ENCODE measurements at places on chromosomes 4 and X.

GRCh38 chr4:83261307-83261706 lies 23.3 kb downstream of the COQ2 start:
- DNase-seq = no peak

DNA sequence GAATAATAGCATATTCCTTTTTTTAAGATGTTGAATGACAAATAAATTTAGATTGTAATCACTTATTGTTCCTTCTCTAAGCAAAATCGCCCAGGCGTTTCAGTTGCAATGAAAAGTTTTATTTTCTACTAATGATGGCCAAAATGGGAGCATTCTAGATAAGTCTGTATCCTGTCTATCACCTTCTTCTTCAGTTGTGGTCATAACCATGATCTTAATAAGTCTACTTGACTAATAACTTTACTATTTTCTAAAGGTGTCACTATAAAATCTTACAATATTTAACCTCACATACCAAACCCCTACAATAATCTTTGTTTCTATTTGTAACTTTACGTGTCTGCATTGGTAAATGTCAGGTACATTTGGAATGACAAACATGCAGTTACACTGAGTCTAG lies 723.7 kb upstream of the MAGEB2 start:
- DNase-seq = no peak

- no peak for DNase-seq
Observed at GRCh38 chr4:152009031-152009670, 248.3 kb upstream of the GATB start.

GRCh38 chr4:123345137-123345934 lies 51.3 kb upstream of the SPRY1 start:
- no peak for DNase-seq

GRCh38 chr4:16023776-16024408 lies 59.9 kb downstream of the PROM1 start:
- DNase-seq = no peak

DNA sequence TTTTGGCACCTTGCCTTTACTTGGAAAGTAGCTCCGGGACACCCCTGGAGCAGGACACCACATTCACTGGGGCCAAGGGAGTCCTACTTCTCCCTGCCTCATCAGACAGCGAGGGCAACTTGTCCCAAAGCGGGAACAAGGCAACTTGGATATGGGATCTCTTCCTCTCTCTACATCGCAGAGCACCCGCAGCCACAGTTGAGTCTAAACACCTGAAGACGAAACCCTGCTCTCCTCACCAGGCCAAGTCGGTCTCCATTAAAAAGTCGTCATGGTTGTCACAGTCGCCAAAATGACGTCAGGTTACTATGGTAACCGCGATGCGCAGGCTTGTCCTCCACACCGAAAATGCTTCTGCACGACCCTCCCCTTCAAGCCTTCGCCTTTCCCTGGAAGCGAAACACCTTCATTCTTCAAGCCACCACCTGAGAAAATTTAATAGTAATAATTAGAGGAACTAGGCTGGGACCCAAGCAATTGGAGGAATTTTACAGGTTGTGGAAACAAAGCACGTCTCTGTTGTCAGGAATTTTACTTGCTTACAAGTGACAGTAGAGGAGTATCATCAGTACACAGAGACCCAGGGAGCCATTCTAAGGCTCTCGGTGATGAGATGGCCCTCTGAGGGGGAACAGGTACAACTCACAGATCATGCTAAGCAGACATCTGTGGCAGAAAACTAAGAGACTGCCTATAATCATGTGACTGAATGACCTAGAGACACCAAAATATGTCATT lies 30.5 kb upstream of the TCEAL4 start:
- peak; percentile 37 for DNase-seq

DNA sequence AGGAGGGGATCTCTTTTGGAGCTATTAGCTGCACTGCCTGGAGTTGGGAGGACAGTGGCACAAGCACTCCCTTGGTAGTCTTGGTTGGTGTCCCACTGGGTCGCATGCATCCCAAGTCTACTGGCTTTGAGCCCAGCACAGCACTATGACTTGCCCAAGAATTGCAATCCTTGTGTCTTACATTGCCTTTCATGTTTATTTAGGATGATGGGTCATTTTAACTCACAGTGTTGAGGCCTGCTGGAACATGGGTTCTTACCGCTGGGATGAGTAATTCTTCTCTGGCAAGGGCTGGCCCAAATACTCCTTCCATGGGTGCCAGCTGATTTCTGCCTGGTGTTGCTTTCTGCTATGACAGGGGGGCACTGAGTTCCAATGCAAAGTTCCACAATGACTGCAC lies 185.5 kb downstream of the TEX13C start:
- DNase-seq = no peak

GRCh38 chr4:85747882-85748491 lies 273.0 kb downstream of the ARHGAP24 start:
- peak; percentile 39 for DNase-seq

DNA sequence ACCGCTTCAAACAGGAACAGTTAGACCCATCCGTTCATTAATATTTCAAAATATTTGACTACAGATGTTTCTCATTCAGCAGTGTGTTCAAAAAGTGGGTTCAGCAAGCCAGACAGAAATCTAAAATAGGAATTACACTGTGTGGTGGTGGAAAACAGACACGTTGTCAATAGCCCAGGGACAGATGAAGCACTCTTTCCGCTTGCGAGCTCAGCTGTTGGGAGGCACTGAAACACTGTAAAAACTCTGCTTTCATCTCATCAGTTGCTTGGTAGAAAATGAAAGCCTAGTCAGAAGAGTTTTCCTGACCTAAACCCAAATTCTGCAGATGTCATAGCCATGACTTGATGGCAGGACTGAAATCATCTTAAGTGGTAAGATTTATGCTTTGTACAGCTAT lies 38.5 kb downstream of the LRP2BP start:
- DNase-seq = no peak

GRCh38 chr4:38415682-38416081 lies 248.3 kb upstream of the KLF3 start:
- no peak for DNase-seq

DNA sequence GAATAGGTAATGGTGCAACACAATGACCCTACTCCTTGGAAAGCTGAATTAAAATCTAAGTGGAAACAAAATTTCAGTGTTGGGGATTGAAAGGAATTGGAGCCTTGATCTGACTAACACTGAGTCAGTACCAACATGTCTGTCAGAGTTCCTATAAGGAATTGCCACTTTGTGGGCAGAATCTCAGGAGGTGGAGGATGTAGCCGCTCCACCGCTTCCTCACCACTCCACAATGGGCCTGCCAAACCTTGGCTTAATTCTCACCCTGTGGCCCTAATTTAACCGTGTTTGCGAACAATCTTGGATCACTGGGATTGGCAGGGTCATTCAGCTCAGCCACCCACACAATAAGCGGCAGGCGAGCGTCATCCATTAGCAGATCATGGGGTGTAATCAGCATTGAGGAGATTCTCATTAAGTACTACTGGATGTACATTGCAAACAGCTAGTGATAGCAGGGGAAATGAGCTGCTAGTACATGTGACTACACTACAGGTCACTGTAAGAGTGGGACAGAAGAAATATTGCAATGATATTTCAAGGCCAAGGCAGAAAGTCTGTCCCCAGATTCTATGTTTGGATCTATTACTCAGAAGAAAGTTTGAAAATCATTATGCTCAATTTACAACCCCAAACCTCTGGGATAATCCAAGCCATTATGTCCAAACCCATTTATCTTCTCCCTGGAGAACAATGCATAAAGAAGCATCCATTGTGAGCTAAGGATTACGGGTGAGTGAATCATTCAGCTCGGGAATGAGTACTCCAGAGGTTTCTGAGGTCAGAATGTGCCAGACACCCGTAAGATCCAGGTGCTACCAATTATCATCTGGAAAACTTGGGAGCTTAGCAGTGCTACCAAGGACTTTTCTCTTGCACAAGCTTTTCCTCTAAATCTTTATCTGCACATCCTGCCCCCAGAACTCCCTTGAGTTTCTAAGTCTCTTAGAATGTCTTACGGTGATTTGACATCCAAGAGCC lies 5.8 kb downstream of the SRPX start:
- no peak for DNase-seq

DNA sequence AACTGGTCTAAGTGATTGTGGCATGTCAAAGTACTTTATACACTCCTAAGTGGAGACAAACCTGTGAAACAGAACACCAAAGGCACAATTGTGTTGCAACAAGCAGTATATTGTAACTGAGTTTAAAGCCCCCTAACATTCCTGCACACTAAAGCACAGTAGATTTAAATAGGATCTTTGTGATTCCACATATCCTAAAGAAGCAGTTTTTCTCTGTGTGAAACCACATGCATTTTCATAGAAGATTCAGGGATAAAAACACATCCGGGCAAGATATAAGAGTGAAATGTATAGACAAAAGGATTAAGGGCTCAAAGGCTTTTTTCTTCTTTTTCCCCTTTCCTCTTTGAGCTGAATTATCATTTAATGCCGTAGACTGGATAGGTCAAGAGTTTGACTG lies 82.2 kb downstream of the ANK2 start:
- DNase-seq = no peak

DNA sequence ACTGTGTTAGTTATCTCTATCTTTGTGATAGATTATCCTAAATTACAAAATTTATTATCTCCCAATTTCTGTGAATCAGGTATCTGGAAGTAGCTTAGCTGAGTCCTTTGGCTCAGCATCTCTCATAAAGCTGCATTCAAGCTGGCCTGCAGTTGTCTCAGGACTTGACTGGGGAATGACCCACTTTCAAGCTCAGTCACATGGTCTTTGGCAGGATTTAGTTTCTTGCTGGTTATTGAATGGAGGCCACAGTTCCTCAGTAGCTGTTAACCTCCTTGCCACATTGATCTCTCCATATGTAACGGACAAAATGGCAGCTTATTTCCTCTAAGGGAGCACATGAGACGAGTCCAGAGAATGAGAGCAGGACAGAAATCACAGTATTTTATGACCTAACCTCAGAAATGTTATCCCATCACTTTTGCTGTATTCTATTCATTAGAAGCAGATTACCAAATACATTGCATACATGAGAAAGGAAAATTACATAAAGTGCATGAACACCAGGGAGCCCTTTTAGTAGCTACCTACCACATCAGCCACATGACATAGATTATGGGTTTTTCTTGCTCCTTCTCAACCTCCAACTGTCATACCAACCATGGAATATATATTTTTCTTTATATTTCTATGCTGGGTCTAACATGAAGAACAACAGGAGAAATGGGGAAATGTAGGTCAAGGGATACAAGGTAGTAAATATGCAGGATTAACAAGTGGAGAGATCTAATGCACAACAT lies 730.1 kb downstream of the CCSER1 start:
- no peak for DNase-seq

DNA sequence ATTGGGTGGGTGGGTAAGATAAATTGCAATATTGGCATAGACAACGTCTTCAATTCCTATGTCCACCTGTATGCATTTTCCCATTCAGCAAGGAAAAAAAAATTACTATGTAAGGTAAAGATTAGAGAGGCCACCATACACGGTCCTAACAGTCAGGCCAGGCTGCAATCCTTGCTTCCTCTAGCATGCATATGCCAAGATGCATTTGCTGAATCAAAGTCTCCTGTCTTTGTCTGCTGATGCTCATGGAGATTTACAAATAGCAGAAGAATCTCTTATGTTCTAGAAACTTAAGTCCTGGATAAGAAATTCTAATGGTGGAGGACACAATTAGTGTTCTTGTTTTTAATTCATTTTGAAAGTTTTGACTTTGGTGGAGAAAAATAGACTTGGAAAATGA lies 206.8 kb downstream of the PDGFC start:
- no peak for DNase-seq

DNA sequence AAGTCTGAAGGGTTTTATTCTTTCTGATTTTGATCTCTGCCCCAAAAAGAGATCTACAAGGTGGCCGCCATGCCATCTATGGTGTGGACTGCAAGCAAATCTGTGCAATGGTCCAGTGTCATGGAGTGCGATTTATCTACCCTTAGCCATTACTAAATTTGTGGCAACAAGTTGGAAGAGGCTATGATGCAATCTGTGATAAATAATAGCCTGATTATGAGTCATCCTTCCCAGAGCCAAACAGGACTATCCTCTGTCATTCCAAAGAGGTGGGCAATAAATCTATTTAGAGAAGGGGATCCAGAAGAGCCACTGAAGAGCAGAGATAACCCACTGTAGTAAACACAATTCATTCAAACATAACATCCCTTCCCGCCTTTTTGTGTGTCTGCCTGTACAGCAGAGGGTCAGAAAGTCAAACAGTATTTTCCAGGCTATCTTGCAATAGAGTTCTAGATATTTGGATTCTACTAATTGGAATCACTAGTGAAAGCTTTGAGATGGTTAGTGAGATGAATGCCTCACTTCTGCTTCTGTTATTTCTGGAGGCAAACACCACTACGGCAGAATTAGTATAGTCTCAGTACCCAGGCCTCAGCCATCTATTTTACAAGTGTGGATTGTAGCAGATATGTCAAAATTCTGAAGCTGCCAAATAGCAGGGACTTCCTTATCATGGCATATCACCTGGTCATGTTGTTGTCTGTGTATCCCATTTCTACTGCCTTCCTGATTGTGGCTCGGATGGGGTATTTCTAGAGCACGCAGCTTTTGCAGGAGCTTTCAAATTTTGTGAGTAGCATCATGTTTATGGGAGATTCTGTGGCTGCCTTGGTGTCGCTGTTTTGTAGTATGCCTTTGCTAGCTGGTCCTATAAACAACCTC lies 192.0 kb downstream of the SMIM20 start:
- DNase-seq = no peak

DNA sequence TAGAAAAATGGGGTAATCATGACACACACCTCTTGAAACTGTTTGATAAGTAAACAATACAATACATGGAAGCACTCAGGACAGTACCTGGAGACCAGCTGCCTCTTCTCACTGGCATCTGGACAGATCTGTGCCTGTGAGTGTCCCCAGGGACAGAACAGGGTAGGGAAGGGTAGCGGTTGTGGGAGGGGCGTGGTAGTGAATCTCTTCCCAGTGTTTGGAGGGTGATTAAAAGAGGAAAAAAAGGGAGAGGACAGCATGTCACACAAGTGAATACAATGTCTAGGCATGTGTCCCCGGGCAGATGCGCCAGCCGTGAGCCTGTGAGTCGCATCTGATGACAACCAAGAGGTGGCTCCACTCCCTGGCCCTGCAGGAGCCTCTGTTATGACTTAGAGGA lies 138.8 kb upstream of the MSX1 start:
- no peak for DNase-seq

Data from germinal center (tissue), 1 donor.